Vein endothelial cell (primary cell): ENCODE measurements at places on chromosomes 12 and 14. TPM values are rescaled to one million over a fixed set of nuclear protein-coding genes. Genes with fewer than 3 reads are reported as not detected.

Gene KRT7
- 129 and 1,019 TPM in 2 replicates for total RNA-seq

Gene LALBA
- total RNA-seq, result not detected in 2 replicates

Gene CCDC177
- total RNA-seq, result not detected in 2 replicates

Gene TAS2R50
- 4.5 and 4.6 TPM in 2 replicates for total RNA-seq

Gene PEBP1
- total RNA-seq, result 106 TPM in 2 replicates

Gene MYO1A
- total RNA-seq, result under 0.01 TPM in 1 of 2 replicates, not detected in the other

Gene SCN8A
- 2.5 and 4.9 TPM in 2 replicates for total RNA-seq

Gene STAC3
- total RNA-seq, result 0.65 TPM in 1 of 2 replicates, not detected in the other

Gene RND1
- 3.9 TPM in 2 replicates for total RNA-seq

Gene P2RX2
- total RNA-seq, result not detected in 2 replicates

Gene CLEC1B
- not detected in 2 replicates for total RNA-seq

Gene TAS2R14
- 2.3 and 4.0 TPM in 2 replicates for total RNA-seq

Gene KLHL33
- total RNA-seq, result not detected in 2 replicates

Gene ISM2
- total RNA-seq, result under 0.01 and 0.10 TPM in 2 replicates

Gene TSPAN9
- 71.5 and 79.3 TPM in 2 replicates for total RNA-seq

Gene CHST11
- total RNA-seq, result 6.2 and 18.2 TPM in 2 replicates

Gene PLEKHA5
- total RNA-seq, result 11.8 and 12.7 TPM in 2 replicates

Gene CD69
- 1.3 and 1.8 TPM in 2 replicates for total RNA-seq

Gene CLEC4D
- not detected in 2 replicates for total RNA-seq
